ENCODE measurements at places on chromosomes 7 and 10. TPM values are rescaled to one million over a fixed set of nuclear protein-coding genes. Genes with fewer than 3 reads are reported as not detected.

The PSD gene
- total RNA-seq: 2.5 TPM

GRCh38 chr10:108562105-108562504, 1361.2 kb downstream of the XPNPEP1 start:
- no peaks in the 10 kb centered on the region for H3K36me3 ChIP-seq
- H3K4me3 ChIP-seq: no peak overlapping the region
- DNase-seq: no peak

DNA sequence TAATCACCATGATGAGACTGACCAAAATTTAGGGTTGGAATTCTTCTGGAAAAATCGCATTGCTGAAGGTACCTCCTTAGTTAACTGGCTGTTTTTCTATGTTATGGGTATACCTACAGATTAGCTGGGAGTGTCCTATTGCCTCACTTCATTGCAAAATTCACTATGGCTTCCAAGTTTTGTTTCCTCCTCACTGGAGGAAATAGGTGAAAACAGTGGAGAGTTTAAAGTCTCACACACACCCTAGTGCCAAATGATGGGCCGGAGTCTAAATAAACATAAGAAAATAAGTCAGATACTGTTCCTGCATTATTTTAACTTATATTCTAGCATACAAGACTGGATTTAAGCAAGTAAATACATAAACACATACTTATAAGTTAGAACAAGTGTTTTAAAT, 98.2 kb downstream of the AHR start:
- no peak for DNase-seq
- H3K4me1 ChIP-seq: no peaks in the 10 kb centered on the region
- no peak overlapping the region for H3K4me3 ChIP-seq

The MSS51 gene
- total RNA-seq: 1.5 TPM

GRCh38 chr7:18900236-18900635, 217.2 kb downstream of the TWIST1 start:
- H3K27me3 ChIP-seq: no peaks in the 10 kb centered on the region
- no peak overlapping the region for H3K27ac ChIP-seq
- no peak overlapping the region for H3K4me3 ChIP-seq
- no peaks in the 10 kb centered on the region for H3K4me1 ChIP-seq
- no peaks in the 10 kb centered on the region for H3K36me3 ChIP-seq

DNA sequence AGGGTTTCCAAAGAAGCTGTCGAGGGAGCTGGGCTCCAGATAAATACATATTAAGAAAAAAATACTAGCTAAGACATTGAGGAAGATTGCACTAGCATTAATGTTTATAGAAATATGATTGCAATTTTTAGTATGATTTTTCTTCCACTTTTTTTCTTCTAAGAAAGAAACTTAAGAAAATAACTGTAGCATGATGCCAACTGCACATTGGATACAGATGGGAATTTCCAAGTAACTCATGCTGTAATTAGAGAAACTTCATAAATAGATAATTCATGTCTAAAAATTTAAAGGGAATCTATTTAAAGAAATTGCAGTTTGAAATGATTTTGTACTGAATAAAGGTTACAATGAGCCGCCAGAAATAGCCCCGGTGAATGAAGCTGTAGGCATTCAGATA, 119.4 kb downstream of the POLR1F start:
- no peaks in the 10 kb centered on the region for H3K27me3 ChIP-seq
- H3K27ac ChIP-seq: no peak overlapping the region
- H3K36me3 ChIP-seq: no peaks in the 10 kb centered on the region
- H3K4me1 ChIP-seq: no peaks in the 10 kb centered on the region

DNA sequence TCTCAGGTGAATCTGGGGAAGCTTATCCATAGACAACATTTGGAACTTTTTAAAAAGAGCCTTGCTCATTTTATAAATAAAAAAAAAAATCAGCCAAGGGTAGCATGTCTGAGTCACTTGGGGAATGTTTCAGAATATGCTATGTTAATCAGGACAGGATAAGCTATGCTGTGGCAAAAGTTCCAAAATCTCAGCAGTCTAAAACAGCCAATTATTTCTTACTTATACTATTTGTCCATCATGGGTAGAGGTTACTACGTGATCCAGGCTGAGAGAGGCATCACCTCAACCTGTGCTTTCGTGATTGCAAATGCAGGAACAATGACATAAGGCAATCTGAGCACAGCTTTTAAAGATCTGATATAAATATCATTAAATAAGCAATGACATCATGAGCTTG, 6.5 kb downstream of the SLC13A1 start:
- H3K27ac ChIP-seq: no peak overlapping the region
- no peaks in the 10 kb centered on the region for H3K4me1 ChIP-seq
- H3K27me3 ChIP-seq: no peaks in the 10 kb centered on the region
- no peaks in the 10 kb centered on the region for H3K36me3 ChIP-seq
- no peak overlapping the region for H3K4me3 ChIP-seq

DNA sequence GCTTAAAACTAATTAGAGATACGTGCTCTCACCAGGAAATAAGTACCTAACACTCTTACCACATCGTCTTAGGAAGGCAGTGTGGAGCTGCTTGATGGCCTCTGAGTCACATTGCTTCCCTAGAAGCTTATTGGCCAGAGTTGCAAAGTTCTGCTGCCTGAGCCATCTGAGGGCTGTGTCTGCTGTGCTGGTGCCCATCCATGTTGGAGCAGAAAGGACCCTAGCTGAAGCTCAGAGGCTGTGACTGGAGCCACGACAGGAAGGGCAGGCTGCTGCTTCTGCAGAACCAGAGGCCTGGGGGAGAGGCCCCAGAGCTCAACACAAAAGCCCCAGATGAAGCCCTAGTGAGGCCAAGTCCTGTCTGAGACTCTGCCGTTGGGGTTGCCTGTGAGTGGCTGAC, 64.8 kb upstream of the IGFBP3 start:
- H3K27ac ChIP-seq: no peak overlapping the region
- no peaks in the 10 kb centered on the region for H3K36me3 ChIP-seq
- H3K4me1 ChIP-seq: no peaks in the 10 kb centered on the region
- H3K4me3 ChIP-seq: no peak overlapping the region
- DNase-seq: no peak

- H3K4me3 ChIP-seq: no peak overlapping the region
- no peak overlapping the region for H3K27ac ChIP-seq
- DNase-seq: no peak
Measured at GRCh38 chr7:143329471-143330170, 13.7 kb downstream of the CLCN1 start.

The NYAP1 gene
- 0.13 TPM for total RNA-seq

GRCh38 chr7:157618823-157619606, 282.2 kb downstream of the DNAJB6 start:
- H3K27ac ChIP-seq: no peak overlapping the region
- H3K27me3 ChIP-seq: no peaks in the 10 kb centered on the region
- no peak overlapping the region for H3K4me3 ChIP-seq
- H3K36me3 ChIP-seq: no peaks in the 10 kb centered on the region
- peaks cover 17% of the 10 kb centered on the region for H3K4me1 ChIP-seq

- no peaks in the 10 kb centered on the region for H3K4me1 ChIP-seq
- no peak overlapping the region for H3K4me3 ChIP-seq
- no peaks in the 10 kb centered on the region for H3K27me3 ChIP-seq
Measured at GRCh38 chr7:152596824-152597223, 79.1 kb downstream of the XRCC2 start.

The OR2A42 gene
- not detected for total RNA-seq

DNA sequence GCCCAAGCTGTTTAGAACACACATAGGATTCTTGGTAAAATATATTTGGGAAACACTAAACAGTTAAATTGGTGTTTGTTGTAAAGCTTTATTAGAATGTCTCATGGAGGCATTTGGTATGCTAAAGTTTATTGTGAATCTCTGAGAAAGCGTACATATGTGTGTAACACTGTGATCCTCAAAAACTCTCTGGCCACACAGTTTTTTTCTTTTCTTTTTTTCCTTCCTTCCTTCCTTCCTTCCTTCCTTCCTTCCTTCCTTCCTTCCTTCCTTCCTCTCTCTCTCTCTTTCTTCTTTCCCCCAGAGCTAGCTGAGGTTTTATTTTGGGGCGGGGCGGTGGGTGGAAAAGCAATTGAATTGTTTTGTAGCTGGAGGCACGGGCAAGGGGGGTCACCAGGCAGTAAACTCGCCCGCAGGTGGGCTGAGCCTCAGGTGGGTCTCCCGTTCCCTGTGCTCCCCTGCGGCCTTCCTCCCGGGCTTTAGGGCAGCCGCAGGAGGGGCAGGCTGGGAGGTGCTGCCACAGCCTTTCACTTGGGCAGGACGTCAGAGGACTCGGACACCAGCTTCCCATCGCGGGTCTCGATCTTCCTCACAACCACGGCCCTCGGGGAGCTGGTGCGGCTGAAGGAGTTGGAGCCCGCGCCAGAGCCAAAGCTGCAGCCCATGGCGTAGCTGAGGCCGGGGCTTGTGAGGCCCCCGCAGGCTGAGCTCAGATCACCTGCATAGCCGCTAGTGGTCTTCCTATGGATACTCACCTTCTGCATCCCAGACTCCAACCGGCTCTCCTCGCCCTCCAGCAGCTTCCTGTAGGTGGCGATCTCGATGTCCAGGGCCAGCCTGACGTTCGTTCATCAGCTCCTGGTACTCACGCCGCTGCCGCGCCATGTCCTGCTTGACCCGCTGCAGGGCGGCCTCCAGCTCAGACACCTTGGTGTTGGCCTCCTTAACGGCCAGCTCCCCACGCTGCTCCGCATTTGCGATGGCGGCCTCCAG, 459.0 kb downstream of the GATA3 start:
- DNase-seq: no peak
- no peaks in the 10 kb centered on the region for H3K36me3 ChIP-seq
- no peak overlapping the region for H3K27ac ChIP-seq
- no peaks in the 10 kb centered on the region for H3K4me1 ChIP-seq
- H3K27me3 ChIP-seq: no peaks in the 10 kb centered on the region
- no peak overlapping the region for H3K4me3 ChIP-seq

The TMEM225B gene
- total RNA-seq: 0.70 TPM

DNA sequence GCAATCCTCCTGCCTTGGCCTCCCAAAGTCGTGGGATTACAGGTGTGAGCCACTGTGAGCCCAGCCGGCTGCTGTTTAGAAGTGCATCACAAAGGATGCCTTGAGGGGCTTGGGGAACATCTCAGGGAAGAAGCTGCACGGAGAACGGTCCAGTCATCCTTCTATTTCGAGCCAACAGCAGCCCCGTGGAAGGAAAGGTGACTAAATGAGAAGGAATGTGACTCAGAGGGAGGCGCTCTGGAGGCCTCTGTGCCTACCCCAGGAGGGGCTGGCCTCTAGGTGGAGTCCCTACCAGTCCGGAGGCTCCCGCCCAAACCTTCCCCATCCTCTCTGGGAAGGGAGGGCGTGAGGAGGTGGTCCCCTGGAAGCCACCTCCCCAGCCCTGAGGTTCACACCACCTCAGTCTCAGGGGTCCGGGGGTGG, 76.2 kb downstream of the CTBP2 start:
- no peak overlapping the region for H3K4me3 ChIP-seq
- H3K27ac ChIP-seq: no peak overlapping the region
- H3K36me3 ChIP-seq: no peaks in the 10 kb centered on the region
- no peak for DNase-seq

Measured in CD8-positive, alpha-beta memory T cell (primary cell).